ENCODE measurements at places on chromosomes 4 and X.

DNA sequence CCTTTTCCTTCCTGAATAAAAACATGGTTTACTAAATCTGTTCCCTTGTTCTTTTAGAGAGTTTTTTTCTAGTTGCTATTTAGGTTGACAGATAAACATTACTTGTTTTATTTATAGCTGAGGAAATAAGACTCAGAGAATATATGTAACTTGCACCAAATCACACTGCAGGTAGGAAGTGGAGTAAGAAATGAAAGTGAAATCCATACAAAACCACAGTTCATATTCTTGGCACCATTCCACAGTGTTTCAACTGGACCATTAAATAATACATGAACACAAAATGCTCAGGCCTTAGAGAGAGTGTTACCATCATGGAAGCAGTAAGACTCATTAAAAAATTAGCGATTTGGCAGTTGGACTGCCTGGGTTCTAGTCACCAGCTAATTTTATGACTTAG is 326.9 kb upstream of the SLIT2 start:
- no peak for DNase-seq

DNA sequence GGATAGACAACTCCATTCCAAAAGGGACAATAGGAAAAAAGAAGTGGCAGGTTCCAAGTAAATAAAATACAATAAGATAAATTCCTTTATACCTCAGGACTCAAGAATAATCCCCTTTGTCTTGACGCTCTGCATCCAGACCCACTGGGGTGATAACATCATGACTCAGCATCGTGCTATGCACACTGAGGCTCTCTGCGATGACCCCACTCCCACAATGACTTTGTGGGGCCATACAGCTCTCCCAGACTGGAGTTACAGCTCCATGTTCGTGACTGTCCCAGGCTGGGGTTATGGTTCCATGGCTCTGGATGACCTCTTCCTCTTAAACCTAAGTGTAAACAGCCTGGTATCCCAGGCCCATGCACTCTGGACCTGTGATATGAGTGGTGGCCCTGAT is 254.5 kb upstream of the ADGRL3 start:
- DNase-seq: no peak

GRCh38 chr4:128379860-128380259 is 92.2 kb upstream of the PGRMC2 start:
- no peak for DNase-seq

DNA sequence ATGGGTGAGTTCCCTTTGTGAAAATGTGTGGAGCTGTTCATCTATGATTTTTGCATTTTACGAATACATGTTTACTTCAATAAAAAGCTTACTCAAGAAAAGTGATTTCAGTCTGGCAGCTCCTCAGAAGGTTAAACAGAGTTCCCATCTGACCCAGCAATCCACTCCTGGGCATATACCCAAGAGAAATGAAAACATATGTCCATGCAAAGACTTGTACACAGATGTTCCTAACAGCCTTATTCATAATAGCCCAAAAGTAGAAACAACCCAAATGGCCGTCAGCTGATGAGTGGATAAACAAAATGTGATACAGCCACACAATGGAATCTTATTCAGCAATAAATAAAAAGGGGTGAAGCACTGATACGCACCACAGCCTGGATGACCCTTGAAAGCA is 20.8 kb downstream of the CLCN4 start:
- DNase-seq: no peak

DNA sequence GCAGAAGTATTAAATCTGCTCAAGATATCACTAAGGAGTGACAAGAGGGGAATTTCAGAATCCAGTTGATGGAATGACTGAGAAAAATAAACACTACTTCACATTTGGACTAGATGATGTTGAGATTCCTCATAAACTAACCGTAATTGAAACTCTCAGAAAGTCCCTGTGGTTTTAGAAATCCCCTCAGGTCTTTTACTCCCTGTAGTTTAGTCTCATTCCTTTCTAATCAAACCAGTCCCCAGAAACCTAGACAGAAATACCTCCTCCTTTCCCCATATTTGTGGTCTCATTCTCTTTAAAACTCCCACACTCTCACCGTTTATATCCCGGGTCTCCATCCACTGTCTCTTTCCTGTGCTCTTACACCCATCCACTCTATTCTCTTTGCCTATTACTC is 15.0 kb upstream of the TLR1 start:
- no peak for DNase-seq

DNA sequence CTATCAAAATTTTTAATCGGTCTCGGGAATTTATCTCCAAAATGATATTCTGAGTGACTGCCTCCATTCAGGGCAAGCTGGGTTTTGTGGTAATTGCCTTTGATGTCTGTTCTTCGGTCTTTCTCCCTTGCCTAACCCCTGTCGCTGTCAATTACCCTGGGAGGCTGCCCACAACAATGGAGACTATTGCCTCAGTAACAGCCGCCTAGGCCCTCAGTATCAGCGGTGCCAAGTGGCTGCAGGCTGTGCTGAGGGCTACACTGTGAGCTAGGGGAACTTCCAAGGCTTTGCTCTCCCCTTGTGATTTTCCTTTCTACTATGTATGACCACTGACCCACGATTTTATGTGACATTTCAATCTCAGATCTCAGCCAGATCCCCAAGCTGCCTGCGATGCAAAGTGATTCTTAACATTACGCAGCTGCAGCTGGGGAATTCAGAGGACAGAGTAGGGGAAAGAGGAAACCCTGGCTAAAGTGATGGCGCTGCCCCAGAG is 36.3 kb upstream of the REST start:
- no peak for DNase-seq

GRCh38 chr4:113131621-113132020 is 82.2 kb downstream of the ANK2 start:
- no peak for DNase-seq

DNA sequence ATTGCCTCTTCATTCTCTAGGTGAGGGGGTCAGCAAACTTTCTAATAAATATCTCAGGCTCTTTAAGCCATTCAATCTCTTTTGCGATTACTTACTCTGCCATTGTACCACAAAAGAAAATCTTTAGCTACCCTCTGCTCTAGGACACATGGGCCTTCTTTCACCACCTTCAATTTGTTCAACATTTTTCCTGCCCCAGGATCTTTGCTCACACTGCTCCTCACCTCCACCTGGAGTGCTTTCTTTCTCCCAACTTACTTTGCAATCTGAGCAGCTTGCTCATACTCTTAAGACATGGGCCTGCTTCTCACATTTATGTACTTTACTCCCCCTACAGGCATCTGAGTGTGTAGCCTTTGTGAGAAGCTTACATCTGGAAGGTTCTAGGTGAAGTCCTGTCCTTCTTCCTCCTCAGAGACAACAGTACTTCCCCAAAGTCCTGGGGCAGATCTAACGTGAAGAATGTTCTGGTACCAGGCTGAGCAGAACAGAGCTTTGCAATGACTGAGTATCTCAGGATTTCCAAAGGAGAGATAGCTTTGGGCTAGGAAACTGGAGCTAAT is 55.0 kb upstream of the PRDM5 start:
- no peak for DNase-seq

- no peak for DNase-seq
These were observed 12.4 kb upstream of the ADH7 start for GRCh38 chr4:99447513-99447912.

DNA sequence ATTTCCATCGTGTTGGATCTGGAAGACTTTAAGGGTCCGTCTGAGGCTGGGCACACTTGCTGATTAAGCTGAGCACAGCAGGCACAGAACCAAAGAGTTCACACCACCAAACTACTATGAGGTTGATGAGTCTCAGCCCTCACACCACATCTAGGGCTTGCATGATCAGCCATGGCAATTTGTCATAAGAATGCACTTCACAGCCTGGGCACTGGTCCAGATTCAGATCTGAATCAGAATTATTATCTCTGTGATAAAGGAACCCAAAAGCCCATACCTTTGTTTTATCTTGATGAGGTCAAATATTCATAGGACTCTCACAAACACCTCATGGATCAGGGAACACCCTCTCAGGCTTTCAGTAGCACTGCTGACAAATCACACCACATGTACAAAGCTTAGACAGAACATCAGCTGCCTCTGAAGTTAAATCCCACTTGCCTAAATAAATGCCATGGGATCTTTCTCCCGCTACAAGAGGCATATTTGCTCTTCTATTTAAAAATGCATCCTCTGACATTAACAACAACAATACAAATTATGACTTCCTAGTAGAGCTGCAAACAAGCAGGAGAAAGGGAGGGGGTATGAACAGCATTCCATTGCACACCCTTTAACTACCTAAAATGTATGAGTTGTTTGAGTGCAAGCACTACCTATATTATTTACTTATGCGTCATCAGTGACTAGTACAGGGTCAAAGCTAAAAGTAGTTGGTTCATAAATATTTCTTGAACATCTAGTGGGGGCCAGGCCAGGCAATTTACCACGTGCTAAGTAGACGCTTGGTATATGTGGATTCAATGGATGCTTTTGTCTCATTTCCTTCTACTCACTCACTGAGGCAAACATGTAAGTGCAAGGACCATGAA is 186.3 kb upstream of the FGF13 start:
- DNase-seq: no peak

GRCh38 chr4:151034829-151035228 is 19.7 kb upstream of the LRBA start:
- no peak for DNase-seq

DNA sequence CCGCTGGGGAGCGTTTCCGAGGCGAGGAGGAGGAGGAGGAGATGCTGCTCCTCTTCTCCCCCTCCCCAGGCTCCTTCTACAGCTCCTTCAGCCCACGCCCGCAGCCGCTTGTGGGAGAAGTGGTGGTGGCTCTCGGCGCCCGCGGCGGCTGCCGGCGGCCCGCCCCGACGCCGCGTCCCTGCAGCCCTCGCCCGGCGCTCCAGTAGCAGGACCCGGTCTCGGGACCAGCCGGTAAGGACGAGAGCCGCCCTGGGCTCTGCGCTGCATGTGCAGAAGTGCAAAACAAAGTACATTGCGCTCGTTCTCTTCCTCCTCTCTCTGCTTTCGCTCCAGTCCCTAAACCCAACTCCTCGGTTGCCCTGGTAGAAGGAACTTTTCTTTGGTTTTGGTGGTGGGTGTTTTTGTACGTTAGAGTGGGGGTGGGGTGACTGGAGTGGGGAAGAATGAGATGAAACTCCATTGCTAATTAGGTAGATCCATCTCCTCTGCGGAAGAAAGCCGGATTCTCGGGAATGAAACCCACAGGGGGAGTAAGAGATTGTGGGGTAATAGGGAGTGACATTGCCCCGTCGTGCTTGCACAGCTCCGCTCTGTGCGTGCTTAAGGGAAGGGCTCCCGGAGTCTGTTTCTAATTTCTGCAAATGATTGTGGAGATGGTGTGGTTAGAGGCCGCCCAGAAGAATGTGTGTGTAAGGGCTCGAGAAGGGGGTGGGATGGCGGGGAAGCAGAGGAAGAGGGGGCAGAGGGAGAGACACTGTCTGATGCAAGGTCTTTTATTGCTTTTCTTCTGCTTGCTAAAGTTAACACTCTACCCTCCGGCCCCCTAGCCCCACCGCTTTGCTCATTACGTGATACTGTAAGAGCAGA is 677 bp downstream of the PTPN13 start:
- no peak for DNase-seq

- no peak for DNase-seq
These were observed 58.2 kb upstream of the CASK start for GRCh38 chrX:41981481-41982013.

GRCh38 chr4:113941836-113942235 is 37.6 kb downstream of the ARSJ start:
- DNase-seq: no peak

- DNase-seq: no peak
These were observed 178.7 kb downstream of the CHIC2 start for GRCh38 chr4:53885668-53886067.

DNA sequence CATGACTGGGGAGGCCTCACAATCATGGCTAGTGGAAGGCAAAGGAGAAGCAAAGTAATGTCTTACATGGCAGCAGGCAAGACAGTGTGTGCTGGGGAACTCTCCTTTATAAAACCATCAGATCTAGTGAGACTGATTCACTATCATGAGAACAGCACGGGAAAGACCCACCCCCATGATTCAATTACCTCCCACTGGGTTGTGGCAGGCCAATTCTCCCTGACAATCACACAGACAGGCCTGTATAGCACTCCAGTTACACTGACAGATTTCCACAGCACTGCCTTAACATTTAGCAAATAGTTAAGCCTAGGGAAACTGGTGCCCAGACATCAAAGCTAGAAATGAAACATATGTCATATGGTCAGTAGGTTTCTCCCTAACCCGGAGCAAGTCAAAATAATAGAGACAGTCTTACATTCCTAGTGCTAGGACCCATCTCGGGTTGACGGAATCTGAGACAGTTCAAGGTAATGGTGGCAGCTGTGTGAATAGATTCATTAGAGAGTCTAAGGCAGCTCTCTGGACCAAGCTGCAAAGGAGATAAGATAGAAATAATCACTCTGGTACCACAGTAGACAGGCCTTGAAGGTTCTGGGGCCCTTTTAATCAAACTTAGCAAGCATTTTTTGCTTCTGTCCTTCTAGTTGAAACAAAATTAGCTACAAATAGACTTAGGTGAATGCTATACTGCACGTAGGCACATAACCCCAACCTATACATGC is 9.4 kb upstream of the HERC5 start:
- DNase-seq: no peak

GRCh38 chrX:22155126-22155525 is 117.6 kb upstream of the CBLL2 start:
- no peak for DNase-seq
